CD4-positive, alpha-beta memory T cell (primary cell): ENCODE measurements at places on chromosomes 4 and X. TPM values are rescaled to one million over a fixed set of nuclear protein-coding genes. Genes with fewer than 3 reads are reported as not detected.

The MAGED2 gene
- total RNA-seq = 92.4 TPM

GRCh38 chrX:65644621-65645289 is 22.7 kb upstream of the MSN start:
- no peak for DNase-seq
- no peaks in the 10 kb centered on the region for H3K36me3 ChIP-seq
- H3K4me1 ChIP-seq = peaks cover 5% of the 10 kb centered on the region
- H3K27me3 ChIP-seq = no peaks in the 10 kb centered on the region
- no peak overlapping the region for H3K27ac ChIP-seq

The GLOD5 gene
- not detected for total RNA-seq

GRCh38 chr4:141388481-141388880 is 167.8 kb downstream of the ZNF330 start:
- no peaks in the 10 kb centered on the region for H3K27me3 ChIP-seq
- H3K27ac ChIP-seq = no peak overlapping the region
- H3K36me3 ChIP-seq = no peaks in the 10 kb centered on the region
- H3K4me1 ChIP-seq = no peaks in the 10 kb centered on the region

DNA sequence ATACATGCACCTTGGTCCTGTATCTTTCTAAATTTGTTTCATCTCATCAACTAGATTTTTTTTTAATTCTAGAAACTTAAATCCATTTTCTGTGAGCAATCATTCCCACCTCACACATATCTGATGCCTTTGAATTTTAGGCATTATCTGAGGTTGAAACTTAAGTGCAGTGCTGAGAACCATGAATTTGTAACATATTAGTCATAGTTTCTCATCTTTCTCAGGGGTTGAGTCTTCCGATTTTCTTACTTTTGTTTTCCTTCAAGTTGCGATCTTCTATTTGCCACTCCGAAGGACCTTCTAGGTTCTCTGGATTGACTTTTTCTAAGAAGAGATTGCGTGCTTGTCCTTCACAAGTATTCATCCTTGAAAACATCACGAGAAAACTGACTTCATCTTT is 3.7 kb upstream of the NR0B1 start:
- no peak overlapping the region for H3K27ac ChIP-seq
- H3K4me1 ChIP-seq = no peaks in the 10 kb centered on the region

The UGT2B11 gene
- not detected for total RNA-seq

GRCh38 chr4:112938461-112939058 is 110.9 kb upstream of the ANK2 start:
- H3K36me3 ChIP-seq = no peaks in the 10 kb centered on the region
- no peaks in the 10 kb centered on the region for H3K4me1 ChIP-seq
- DNase-seq = peak; percentile 1
- H3K27ac ChIP-seq = no peak overlapping the region

The GRPR gene
- total RNA-seq = 0.33 TPM

The TMPRSS11F gene
- total RNA-seq = not detected

The GBA3 gene
- not detected for total RNA-seq

DNA sequence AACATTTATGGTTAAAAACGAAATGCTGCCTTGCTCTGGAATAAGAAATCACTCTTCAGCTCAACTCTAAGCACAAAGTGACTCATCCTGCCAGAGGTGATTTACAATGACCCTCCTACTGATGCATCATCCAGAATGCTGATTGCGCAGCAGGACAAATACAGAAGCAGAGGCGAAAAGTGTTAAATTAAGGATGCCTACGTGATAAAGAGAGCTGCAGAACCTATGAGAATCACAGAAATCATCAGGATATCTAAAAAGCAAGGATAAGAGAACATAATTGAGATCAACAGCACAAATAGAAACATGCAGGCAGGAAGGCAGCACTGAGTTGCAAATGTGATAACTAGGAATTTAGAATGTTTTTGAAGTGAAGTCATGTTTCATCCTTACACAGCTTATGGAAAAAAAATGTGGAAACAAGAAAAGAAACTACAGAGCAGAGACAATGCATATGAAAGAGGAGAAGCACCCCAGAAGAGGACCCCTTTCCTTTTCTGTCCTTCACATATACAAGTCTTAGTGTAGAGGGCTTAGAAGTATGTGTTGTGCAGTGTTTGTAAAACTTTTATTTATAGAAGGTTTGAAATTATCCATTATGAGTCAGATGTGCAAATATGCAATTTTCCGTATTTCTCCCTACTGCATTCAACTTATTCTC is 188.4 kb downstream of the SLC7A11 start:
- H3K36me3 ChIP-seq = no peaks in the 10 kb centered on the region
- H3K27me3 ChIP-seq = no peaks in the 10 kb centered on the region
- DNase-seq = no peak
- no peaks in the 10 kb centered on the region for H3K4me1 ChIP-seq
- H3K27ac ChIP-seq = no peak overlapping the region

- H3K36me3 ChIP-seq = peaks cover 3% of the 10 kb centered on the region
- no peak overlapping the region for H3K27ac ChIP-seq
- H3K4me1 ChIP-seq = peaks cover 6% of the 10 kb centered on the region
- no peaks in the 10 kb centered on the region for H3K27me3 ChIP-seq
- no peak overlapping the region for H3K4me3 ChIP-seq
- no peak for DNase-seq
Observed at GRCh38 chr4:1354136-1354982, 7.4 kb downstream of the UVSSA start.

DNA sequence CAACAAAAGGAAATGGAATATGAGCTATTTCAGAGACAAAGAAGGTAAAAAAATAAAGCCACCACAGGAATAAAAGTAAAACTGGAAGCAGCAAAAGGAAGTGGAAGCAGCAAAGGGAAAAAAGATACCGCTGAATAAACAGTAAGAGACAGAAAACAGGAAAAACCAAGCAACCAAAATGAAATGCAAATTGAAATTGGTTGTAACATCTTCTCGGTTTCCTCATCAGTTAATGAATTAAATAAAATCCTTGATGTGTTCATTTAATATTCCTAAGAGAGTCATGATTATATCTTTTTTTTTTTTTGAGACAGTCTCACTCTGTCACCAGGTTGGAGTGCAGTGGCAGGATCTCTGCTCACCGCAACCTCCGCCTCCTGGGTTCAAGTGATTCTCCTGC is 132.8 kb downstream of the DLG3 start:
- H3K4me3 ChIP-seq = no peak overlapping the region
- no peaks in the 10 kb centered on the region for H3K27me3 ChIP-seq
- DNase-seq = no peak
- H3K4me1 ChIP-seq = no peaks in the 10 kb centered on the region
- H3K27ac ChIP-seq = no peak overlapping the region

The GABRG1 gene
- total RNA-seq = not detected

GRCh38 chr4:91488946-91489345 is 814.8 kb upstream of the GRID2 start:
- H3K36me3 ChIP-seq = no peaks in the 10 kb centered on the region
- no peak overlapping the region for H3K27ac ChIP-seq
- H3K4me1 ChIP-seq = no peaks in the 10 kb centered on the region
- no peak overlapping the region for H3K4me3 ChIP-seq
- no peak for DNase-seq
- no peaks in the 10 kb centered on the region for H3K27me3 ChIP-seq

The ENAM gene
- total RNA-seq = not detected

The APEX2 gene
- 13.4 TPM for total RNA-seq

DNA sequence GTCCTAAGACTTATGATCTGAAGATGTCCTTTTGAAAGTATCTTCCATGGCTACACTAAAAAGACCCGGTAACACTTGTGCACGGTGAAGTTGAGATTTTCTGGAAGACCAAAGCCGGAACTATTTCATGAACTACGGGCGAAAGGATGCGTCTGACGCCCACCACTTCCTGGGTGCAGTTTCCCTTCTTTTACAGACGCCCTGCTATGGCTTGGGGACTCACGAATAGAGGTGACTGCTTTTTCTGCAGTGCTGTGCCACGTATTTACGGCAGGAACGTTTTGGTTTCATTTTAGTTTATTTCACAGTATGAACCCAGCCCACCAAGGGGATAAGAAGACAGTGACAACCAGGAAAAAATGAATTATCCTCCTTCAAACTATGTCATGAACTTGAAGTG is 180.4 kb downstream of the AFAP1 start:
- H3K4me1 ChIP-seq = peaks cover 34% of the 10 kb centered on the region
- H3K36me3 ChIP-seq = no peaks in the 10 kb centered on the region
- no peaks in the 10 kb centered on the region for H3K27me3 ChIP-seq
- DNase-seq = peak; percentile 74

- no peaks in the 10 kb centered on the region for H3K36me3 ChIP-seq
- H3K4me3 ChIP-seq = no peak overlapping the region
- H3K27me3 ChIP-seq = no peaks in the 10 kb centered on the region
- no peak for DNase-seq
Observed at GRCh38 chrX:139720136-139720535, 12.2 kb upstream of the MCF2 start.

DNA sequence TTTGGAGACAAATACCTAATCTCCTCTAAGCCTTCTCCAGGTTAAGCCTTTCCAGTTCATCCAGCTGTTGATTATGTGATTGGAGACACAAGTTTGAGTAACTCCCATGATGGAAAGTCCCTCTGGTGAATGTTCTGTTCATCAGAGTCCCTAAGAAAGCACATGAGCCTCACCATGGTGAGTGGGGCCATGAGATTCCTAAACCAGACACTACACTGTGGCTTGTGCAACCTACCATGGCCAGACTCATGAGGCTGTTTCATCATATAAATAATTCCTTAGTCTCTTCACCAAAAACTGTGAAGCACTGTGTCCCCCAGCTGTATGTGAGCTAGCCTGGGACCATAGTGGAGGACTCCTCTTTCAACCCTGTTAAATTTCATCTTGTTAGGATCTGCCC is 14.4 kb downstream of the PKD2 start:
- no peak for DNase-seq
- H3K27me3 ChIP-seq = no peaks in the 10 kb centered on the region
- H3K27ac ChIP-seq = no peak overlapping the region
- no peaks in the 10 kb centered on the region for H3K4me1 ChIP-seq
- H3K36me3 ChIP-seq = no peaks in the 10 kb centered on the region

DNA sequence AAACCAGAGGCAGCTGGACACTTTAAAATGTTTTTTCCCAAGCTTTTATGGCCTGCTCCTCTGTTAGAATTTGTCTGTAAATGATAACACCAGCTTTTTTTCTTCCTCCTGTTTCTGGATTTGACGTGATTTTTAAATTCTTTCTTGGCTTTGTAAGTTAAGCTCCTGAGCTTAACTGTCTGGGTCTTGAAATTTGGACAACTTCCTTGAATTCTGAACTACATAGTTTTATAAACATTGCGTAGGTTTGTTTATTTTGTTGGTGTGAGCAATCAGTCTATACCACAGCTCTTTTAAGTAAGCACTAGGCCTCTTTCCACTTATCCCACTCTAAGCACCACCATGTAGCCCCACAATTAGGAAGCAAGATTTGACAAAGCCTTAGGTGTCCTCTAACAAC is 144.4 kb upstream of the GUCY1A1 start:
- H3K27me3 ChIP-seq = no peaks in the 10 kb centered on the region
- no peaks in the 10 kb centered on the region for H3K36me3 ChIP-seq
- no peaks in the 10 kb centered on the region for H3K4me1 ChIP-seq
- H3K27ac ChIP-seq = no peak overlapping the region
- DNase-seq = no peak

The HOPX gene
- total RNA-seq = 19.3 TPM

GRCh38 chr4:100428051-100428450 is 89.8 kb downstream of the EMCN start:
- no peak for DNase-seq
- H3K4me3 ChIP-seq = no peak overlapping the region

The OTUD4 gene
- total RNA-seq = 60.1 TPM

The STARD8 gene
- 0.86 TPM for total RNA-seq

DNA sequence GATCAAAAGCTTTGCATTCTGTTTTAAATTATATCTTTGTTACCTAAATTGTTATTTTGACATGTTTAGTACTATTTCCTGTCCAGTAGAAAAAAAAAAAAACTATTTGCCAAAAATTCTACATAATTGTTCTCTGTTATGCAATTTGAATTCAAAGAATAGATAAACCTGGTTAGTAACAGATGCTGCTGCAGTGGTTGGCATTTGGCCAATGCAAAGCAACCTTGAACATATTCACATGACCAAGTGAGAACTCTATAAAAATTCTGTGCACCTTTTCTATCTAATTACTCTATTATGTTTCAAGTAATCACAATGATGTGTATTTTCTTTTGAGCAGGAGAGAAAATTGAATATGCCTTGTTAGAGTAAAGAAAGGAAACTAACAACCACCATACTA is 1473.4 kb downstream of the RPA4 start:
- H3K4me1 ChIP-seq = no peaks in the 10 kb centered on the region
- H3K27ac ChIP-seq = no peak overlapping the region
- H3K36me3 ChIP-seq = no peaks in the 10 kb centered on the region
- H3K27me3 ChIP-seq = no peaks in the 10 kb centered on the region

DNA sequence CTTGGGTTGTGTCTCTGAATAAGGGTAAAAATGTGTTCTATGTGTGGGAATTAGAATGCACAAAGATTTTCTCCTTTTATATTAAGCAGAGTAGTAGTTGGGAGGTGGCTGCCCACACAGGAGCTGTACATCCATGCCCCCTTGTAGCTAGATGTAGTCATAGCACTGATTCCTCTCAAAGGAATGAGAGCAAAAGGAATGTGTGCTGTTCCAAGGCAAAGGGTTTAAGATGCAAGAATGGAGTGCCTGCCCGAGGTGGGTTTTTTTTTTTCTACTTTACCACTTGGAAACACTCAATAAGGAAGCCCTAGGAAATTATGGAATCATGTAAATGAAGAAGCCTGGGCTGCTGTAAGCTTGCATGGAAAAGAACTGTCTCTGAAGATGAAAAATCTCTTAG is 2183.2 kb upstream of the AGA start:
- H3K36me3 ChIP-seq = no peaks in the 10 kb centered on the region
- H3K27me3 ChIP-seq = no peaks in the 10 kb centered on the region
- no peak for DNase-seq
- H3K4me3 ChIP-seq = no peak overlapping the region

The SSX5 gene
- not detected for total RNA-seq

The FGG gene
- total RNA-seq = not detected

DNA sequence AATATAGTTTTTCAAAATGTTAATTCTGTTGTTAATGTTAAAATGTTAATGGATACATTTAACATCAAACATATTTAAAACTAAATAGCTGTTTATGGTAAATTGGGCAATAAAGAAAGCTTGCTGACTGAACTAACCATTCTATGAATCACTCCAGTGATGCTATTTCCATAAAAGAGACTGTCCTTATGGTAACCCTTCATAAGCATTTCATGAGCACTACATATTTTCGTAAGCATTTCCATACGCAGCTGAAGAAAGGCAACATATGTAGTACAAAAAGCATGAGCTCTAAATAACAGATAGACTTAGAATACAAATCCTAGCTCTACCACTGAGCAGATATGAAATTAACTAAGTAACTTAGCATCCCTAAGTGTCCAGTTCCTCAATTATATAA is 188.9 kb downstream of the COL25A1 start:
- no peaks in the 10 kb centered on the region for H3K27me3 ChIP-seq
- no peak overlapping the region for H3K27ac ChIP-seq
- DNase-seq = no peak
- no peaks in the 10 kb centered on the region for H3K4me1 ChIP-seq

The EDA2R gene
- 1.2 TPM for total RNA-seq

GRCh38 chrX:30637874-30638815 is 15.1 kb upstream of the GK start:
- H3K27ac ChIP-seq = no peak overlapping the region
- no peaks in the 10 kb centered on the region for H3K36me3 ChIP-seq
- no peaks in the 10 kb centered on the region for H3K27me3 ChIP-seq
- no peak for DNase-seq

The TLR2 gene
- total RNA-seq = 3.9 TPM

The NAP1L3 gene
- total RNA-seq = 9.0 TPM

GRCh38 chr4:121472937-121473721 is 92.3 kb upstream of the QRFPR start:
- H3K4me1 ChIP-seq = no peaks in the 10 kb centered on the region
- no peak overlapping the region for H3K27ac ChIP-seq
- DNase-seq = no peak
- no peaks in the 10 kb centered on the region for H3K36me3 ChIP-seq
- H3K4me3 ChIP-seq = no peak overlapping the region
- no peaks in the 10 kb centered on the region for H3K27me3 ChIP-seq

The NAA11 gene
- not detected for total RNA-seq
